Cortex of kidney (tissue), 1 donor: ENCODE measurements at places on chromosomes 5 and 9.

GRCh38 chr5:172902497-172903472, 56.4 kb upstream of the RPL26L1 start:
- no peak for DNase-seq

DNA sequence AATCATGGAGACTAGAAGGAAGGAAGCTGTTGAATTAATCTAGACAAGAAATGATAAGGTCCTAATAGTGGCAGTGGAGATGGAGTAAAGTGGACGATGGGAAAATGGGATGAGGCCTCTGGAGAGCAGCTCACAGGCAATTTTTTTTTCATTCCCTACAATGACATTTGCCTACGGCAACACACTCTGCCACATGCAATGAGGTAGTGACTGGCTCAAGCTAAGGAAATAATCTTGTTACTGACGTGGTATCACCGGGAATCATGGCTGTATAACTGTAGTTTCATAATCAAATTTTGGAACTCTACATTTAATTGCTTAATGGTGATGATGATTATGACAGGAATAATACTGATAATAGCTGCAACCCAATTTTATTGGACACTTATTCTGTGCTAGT, 12.1 kb upstream of the MOB3B start:
- no peak for DNase-seq

DNA sequence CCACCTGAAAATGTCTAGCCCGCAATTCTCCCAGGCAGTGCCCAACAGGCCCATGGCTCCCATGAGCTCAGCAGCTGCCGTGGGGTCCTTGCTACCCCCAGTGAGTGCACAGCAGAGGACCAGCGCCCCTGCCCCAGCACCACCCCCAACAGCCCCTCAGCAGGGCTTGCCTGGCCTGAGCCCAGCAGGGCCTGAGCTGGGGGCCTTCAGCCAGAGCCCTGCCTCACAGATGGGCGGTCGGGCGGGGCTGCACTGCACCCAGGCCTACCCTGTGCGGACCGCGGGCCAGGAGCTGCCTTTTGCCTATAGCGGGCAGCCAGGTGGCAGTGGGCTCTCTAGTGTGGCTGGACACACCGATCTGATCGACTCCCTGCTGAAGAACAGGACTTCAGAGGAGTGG, 19.3 kb upstream of the LTC4S start:
- no peak for DNase-seq

- no peak for DNase-seq
Observed at GRCh38 chr5:14895301-14895700, 23.7 kb upstream of the ANKH start.

- DNase-seq, result no peak
Observed at GRCh38 chr9:124257844-124258606, at the start of gene NEK6. Gene NEK6 (plus strand): TSS chr9:124257949. CDS start chr9:124301965, 44,016 bp downstream.

DNA sequence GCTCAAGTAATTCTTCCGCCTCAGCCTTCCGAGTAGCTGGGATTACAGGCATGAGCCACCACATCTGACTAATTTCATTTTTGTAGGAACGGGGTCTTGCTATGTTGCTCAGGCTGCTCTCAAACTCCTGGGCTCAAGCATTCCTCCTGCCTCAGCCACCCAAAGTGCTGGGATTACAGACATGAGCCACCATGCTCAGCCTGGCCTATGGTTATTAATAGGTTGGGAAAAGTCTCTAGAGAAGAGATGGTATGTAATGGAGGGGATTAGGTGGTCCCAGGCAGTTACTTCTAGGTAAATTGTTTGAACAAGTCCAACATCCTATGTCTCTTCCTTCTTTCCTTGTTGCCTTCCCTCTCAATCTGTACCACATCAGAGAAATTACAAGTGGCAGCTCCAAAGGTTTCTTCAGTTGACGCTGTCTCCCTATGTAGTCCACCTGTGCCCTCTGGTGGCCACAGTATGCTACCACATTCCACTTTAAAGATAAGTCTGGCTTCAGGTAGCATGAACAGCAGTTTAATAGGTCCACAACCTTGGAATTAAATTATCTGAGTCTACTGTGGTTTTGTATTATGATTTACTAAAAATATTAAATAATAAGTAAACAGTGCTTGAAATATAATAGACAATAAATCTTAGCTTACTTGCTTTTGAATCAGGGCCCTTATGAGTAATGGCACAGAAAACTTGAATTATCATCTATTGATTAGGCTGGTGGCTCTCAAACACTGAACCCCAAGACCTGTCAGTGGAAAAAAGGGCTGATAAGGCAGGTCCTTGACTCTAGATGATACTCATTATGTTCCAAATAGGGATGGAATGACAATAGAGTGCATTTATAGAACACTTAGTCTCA, 9.7 kb downstream of the TIGD6 start:
- no peak for DNase-seq

GRCh38 chr9:125850763-125851162, 103.6 kb downstream of the PBX3 start:
- no peak for DNase-seq

DNA sequence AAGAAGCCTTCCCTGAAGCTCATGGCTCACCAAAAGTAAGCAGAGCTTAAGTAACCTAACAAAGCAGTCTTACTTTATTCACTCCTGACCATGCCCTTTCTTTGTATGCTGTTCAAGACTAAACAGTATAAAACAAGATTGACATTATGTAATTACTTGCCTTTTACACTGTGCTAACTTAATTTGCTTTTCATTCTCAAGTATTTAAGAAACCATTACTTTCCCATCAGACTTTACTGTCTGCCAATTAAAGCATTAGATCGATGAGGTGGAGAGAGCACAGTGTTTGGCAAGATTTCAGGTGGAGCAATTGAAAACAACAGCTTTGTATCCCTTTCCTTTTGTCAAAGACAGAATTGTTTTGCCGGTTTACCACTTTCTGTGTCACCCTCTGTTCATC, 98.2 kb downstream of the RORB start:
- no peak for DNase-seq

- DNase-seq, result no peak
Observed at GRCh38 chr9:29439961-29440360, 1866.7 kb upstream of the C9orf72 start.

DNA sequence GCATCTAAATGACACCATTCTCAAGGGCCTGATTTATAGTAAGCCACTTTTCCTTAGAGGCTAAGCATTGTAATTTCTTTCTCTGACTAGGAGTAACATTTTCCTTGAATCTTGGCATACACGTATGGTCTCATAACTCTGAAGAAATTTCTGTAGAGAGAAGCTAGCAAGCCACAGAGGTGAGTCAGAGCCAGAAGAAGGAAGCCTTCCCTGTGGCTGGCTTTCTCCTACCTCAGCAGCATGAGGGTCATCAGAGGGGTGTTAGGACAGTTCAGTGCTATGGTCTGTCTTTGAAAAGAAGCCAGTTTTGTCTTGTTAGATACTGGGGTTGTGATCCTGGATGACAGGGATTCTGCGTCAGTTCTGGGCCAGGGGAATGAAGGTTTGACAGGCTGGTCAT, 3.2 kb downstream of the SNX30 start:
- no peak for DNase-seq

GRCh38 chr5:140565024-140565779, 574 bp downstream of the SLC35A4 start:
- DNase-seq, result no peak

DNA sequence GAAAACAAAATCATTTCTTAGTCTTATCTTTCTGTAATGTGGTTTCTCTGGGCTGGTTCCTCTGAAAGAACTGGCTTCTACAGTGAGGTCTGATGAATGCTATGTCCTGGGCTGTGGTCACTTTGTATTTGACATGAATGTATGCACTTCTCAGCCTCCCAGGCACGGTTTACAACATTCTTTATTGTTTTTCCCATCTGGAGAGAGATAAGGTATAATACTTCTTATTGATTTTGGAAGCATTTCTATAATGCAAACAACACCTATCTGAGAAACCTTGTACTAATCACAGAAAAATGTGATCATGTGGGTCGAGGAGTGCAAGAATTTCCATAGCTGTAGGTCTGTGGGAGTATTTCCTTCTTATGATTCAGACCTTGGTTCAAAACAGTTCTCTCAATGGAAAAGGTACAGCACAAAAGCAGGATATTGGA, 46.9 kb downstream of the ACTBL2 start:
- no peak for DNase-seq

GRCh38 chr5:89187883-89188465, 305.0 kb upstream of the MEF2C start:
- DNase-seq, result no peak

DNA sequence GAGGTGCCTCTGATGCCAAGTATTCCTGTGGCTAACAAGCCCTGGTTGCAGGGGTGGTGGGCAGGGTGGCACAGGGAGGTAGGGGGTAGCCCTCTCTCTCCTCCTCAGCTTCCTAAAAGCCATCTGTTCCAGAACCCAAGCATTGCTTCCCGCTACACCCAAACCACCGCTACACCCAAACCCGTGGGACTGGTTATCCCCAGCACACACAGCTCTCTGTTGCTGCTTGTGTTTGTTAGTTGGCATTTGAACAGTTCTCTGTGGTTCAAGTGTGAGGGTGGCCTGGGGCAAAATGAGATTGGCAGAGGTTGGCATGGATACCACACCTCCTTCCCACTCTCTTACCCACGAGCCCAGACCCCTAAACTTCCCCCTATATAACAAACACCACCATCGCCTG, 40.4 kb downstream of the SPARC start:
- no peak for DNase-seq

DNA sequence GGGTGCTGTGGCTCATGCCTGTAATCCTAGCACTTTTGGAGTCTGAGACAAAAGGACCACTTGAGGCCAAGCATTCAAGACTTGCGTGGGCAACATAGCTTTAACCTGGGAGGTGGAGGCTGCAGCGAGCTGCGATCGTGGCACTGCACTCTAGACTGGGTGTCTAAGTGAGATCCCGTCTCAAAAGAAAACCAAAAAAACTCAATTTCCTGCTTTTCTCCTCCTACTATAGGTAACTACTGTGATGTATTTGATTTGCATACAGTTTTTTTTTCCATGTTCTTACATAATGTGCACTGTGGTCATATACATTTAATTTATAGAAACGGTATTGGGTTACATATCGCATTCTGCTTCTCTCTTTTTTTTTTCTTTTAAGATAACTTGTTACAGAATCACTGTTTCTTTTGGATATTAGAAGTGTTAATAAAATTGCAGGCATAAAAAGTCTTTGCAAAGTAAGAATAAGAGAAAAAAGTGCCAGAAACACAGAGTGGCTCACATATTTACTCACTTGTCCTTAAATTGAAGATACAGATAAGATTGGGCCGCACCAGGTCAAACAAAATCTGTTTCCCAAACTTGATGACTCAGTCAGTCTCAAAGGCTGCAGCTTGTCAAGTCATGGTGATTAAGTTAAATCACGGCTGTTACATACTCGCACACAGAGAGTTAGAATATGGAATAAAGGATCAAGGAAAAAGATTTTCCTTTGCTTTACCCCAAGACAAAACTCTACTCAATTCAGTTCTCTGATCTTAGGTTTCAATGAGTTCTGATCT, 2.0 kb upstream of the PTGR1 start:
- no peak for DNase-seq

DNA sequence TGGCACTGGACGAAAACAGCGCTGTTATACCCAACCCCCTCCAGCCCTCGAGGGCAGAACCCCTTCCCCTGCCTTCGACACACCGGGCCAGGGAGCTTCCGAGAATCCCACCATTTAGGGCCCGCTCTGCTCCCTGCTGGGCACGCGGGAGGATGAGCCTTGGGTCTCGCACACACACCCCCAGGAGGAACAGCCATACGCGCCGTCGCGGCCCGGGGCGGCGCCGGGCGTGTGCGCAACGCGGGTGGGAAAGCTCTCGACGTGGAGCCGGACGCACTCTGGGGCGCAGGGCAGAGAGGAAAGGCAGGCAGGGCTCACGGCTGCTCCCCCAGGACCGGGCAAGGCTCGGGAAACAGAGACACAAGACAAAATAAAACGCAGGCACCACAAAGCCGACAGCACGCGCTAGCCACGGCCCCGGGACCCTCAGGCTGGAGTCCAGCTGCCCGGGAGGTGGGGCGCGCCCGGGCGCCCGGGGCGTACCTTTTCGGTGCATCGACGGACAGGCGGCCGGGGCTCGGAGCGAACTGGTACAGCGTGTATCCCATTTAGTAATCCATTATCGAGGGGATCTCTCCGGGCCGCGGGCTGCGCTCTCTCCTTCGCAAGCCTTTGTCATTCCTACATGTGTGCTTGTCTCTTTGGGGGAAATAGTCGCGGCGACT, 789 bp downstream of the SEMA6A start:
- DNase-seq, result no peak

- DNase-seq, result no peak
Observed at GRCh38 chr9:34227445-34227844, 48.6 kb downstream of the UBAP1 start.

DNA sequence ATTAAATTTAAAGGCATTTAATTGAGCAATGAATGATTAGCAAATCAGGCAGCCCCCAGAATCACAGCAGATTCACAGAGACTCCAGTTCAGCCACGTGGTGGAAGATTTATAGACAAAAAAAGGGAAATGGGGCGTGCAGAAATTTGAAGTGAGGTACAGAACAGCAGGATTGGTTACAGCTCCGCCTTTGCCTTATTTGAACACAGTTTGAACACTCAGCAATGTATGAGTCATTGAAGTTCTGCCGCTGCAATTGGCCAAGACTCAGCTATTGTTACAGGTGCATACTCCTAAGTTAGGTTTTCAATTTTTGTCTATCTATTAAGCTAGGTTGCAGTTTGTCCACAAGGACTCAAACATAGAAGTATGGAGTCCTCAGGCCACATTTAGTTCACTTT, 157.7 kb upstream of the SLC12A2 start:
- no peak for DNase-seq

DNA sequence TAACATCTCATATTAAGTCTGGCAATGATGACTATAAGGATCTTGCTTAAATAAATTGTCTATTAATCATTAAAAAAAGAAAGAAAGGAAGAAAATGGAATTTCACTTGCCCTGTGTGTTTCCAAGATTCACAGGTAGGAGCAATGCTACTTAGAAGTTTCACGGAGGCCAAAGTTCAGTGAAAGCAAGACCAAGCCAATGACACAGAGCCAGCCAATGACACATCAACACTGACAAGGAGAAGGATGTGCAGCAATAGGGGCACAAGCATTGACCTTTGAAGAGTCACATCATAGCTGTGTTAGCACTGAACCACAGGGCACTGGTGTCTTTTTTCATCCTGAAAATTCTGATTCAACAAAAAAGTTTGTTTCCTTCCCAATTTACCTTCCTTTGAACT, 364.3 kb downstream of the PDE4D start:
- DNase-seq, result no peak

DNA sequence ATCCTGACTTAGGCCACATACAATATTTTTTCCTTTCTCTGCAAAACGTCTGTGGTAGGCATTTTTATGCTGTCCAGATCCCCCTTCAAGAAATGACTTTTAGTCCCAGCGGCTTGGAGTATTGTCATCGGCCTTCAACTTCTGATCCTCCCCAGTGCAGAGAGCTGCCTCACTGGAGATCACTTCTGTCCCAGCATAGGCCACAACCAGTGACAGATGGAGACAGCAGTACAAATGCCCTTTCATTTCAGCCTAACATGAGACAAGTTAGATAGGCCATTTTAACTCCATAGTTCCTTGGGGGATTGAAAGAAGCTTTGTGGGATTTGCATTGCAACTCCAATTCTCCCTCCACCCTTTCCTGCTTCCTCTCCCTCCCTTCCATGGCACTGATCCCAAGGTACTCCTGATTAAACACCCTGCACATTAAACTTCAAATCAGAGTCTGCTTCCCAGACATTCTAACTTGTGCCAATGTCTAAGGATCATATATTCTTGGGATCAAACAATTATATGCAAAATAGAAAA, 3.2 kb upstream of the MAMDC2 start:
- no peak for DNase-seq

GRCh38 chr9:14788846-14789245, 66.3 kb upstream of the CER1 start:
- DNase-seq, result no peak
